ENCODE measurements at places on chromosomes 5 and 9.

- DNase-seq: no peak
These were observed 123.7 kb downstream of the NTRK2 start for GRCh38 chr9:84793251-84793650.

DNA sequence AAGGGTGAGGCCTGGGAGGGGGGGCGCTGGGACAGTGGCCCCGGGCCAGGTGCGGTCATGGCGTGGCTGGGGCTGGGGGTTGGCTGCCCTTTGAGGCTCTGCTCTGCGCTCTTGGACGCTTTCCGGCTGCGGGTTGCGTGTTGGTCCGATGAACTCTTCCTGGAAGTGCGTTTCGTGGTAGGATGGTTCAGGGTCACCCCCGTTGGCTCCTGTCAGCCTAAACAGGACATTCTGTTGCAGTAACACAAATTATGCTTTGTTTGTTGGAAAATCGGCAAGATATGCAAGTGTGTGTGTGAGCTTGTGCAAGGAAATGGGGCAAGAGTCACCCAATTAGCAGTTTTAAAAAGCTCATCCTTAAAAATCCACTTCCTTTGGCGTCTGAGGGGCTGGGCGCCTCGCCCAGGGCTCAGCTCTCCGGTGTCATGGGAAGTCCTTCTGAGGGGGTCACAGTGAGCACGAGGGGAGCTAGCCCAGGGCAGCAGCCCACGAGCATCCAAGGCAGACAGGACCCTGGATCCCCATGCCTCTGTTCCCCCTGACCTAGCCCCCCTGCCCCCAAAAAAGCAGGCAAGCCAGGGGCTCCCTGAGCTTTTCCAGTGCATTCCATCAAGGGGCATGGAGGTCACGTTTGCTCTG lies 22.2 kb upstream of the RNU6ATAC start:
- DNase-seq: no peak

- DNase-seq: peak; percentile 66
These were observed 31.6 kb downstream of the TNFSF8 start for GRCh38 chr9:114898741-114899140.

GRCh38 chr5:139861021-139861888 lies 65.6 kb downstream of the PSD2 start:
- DNase-seq: no peak

DNA sequence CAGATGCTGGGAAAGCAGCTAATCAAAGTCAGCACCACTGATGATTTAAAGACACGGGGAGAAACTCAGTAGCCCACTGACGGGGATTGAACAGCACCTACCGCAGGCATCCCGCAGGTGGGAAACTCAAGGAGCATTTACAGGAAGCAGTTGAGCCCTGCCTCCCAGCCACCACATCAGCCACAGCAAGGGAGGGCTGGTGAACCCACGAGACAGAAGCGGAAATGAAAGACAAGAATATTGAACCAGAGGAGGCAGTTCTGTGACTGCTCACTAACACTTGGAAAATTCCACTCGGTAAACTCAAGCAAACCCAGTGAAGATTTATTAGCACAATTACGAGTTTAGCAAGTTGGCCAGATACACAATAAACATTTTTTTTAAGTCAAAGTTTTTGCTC lies 10.6 kb upstream of the FAM163B start:
- peak; percentile 40 for DNase-seq

DNA sequence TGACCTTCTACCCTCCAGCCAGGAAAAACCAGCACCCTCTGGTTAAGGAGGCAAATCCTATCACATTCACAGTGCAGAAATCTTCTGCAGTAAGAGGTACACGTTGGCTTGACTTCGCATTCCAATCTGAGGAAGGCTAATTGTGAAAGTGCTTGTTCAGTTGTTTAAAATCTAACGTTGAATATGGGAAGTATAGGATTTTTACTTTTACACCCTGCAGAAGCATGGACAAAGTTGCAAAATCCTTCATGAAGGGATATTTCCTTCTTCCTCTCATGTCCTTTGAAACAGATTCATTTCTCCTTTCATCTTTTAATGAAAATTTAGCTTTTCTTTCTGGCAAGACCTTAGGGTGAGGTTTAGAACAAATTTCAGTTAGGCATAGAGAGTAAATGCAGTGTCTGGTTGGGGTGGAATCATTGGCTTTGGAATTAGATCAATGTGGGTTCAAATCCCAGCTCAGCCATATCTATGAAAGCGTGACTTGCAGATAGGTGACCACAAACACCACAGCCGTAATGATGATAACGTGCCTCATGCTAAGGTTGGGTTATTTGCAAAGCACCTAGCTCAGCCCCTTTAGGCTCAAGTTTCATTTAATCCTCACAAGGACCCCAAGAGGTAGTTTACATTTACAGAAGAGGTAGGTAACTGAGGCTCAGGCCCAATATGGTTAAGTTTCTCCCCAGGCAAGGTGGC lies 42.2 kb upstream of the C5orf58 start:
- DNase-seq: no peak

GRCh38 chr9:36101916-36102741 lies 34.4 kb upstream of the GLIPR2 start:
- no peak for DNase-seq

GRCh38 chr5:14777187-14777586 lies 94.4 kb downstream of the ANKH start:
- DNase-seq: no peak

DNA sequence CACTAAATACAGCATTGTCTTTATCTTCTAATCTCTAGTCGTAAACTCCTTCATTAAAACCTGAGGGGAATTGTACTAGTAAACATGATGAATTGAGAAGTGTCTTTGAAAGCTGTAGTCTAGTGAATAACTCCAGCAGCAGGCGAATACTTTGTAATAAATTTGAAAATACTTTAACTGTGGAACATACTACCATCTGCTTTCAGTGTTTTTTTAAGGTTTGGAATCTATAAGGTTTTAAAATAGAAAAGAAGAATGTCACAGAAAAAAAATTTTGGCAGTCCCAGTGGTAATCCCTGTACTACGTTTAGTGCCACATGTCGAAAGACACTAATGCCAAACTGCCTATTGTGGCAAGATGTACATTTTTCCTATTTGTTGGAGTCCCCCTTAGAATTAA lies 379.0 kb upstream of the NUDT12 start:
- DNase-seq: no peak

- peak; percentile 24 for DNase-seq
These were observed at the start of gene STC2 for GRCh38 chr5:173327948-173328843. Gene STC2 (minus strand): TSS chr5:173328414. CDS start chr5:173328193, 221 bp downstream.

GRCh38 chr9:131853434-131853833 lies 113.6 kb upstream of the RAPGEF1 start:
- no peak for DNase-seq

- no peak for DNase-seq
These were observed at the start of gene PTGR1 for GRCh38 chr9:111599092-111599954. Gene PTGR1 (minus strand): TSS chr9:111599647. CDS start chr9:111597422, 2,225 bp downstream.

DNA sequence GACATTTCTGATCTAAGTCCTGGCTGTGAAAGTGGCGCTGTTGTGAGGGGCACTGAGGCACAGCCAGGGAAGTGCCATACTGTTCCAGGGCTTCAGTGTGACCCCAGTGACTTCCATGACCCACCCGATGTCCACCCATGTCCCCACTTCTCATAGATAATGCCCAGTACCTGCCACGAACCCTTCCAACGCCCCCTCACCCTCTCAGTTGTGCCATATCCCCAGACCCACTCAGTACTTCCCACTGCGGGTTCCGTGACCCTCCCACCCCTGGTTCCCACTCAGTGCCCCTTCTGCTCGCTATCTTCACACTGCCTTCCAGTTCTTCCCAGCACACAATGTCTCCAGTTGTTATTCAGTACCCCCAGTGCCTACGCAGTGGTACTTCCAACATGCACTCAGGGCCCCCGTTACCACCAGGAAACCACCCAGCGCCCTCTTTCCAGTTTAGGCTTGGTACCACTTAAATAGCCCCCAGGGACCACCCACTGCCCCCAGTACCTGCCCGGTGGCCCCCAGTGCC lies 30.7 kb upstream of the PSD2 start:
- no peak for DNase-seq

DNA sequence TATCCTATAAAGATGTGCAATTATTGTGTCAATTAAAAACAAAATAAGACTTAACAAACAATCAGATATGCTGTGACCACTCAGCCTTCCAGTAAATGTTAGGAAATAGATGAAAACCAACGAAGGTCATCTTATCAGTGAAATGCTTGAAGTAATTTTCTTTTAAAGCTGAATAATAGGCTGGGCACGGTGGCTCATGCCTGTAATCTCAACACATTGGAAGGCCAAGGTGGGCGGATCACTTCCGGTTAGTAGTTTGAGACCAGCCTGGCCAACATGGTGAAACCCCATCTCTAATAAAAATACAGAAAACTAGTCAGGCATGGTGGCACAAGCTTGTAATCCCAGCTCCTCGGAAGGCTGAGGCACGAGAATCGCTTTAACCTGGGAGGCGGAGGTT lies 31.2 kb downstream of the NLN start:
- no peak for DNase-seq

DNA sequence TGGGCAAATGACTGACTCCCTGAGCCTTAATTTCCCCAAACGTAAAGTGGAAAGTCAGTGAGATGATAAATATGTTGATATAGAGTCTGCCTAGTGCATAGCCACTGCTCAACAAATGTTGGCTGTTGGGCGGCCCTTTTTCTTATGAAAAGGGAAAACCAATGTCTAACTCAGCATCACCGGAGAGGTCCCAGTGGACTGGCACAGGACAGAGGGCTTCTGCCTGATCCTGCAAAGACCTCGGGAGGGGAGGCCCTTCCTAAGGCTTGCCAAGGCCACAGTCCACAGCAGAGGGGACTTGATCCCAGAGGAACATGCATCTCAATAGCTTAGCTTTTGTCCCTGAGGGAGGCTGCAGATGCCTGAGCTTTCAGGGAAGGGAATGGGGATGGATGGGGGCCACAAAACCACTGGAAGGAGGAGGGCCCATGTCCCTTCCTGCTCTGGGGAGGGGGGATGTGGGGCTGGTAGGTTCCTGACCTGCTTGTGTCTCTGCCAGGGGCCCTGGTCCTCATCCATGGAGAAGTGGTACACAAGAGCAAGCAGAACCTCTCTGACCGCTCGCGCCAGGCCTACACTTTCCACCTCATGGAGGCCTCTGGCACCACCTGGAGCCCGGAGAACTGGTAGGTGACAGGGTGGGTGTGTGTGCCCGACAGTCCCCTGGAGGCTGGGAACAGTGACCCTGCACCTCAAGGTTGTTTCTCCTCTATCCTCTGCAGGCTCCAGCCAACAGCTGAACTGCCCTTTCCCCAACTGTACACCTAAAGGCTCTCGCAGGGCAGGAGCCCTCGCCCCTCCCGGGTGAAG lies 6.3 kb downstream of the DOLK start:
- no peak for DNase-seq

DNA sequence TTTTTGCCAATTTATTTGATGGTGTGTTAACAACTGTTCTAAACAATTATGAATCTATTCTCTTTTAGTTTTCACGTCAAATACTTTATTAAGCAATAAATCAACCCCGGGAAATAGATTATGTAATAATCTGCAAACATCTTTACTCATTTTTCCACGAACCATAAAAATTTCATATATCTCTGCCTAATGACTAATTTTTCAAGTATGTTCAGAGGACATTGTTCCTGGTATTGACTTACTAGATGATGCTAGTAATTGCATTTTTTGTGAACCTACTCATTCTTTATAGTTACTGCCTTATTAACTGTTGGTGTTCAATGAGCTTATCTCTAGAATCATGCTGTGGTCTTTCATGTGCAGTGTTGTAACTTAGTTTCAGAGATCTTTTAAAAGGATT lies 41.0 kb upstream of the FBN2 start:
- no peak for DNase-seq

- DNase-seq: no peak
These were observed 263.6 kb upstream of the RASA1 start for GRCh38 chr5:87004101-87004500.

DNA sequence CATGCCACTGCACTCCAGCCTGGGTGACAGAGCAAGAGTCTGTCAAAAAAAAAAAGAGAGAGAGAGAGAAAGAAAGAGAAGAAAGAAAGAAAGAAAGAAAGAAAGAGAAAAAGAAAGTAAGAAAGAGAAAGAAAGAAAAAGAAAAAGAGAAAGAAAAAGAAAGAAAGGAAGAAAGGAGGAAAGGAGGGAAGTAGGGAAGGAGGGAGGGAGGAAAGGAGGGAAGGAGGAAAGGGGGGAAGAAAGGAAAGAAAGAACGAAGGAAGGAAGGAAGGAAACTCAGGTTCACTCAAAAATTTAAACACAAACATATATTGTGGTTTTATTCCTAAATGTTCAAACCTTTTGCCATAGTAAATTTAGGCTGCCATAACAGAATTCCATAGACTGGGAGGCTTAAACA lies 453.0 kb downstream of the SLCO4C1 start:
- no peak for DNase-seq

DNA sequence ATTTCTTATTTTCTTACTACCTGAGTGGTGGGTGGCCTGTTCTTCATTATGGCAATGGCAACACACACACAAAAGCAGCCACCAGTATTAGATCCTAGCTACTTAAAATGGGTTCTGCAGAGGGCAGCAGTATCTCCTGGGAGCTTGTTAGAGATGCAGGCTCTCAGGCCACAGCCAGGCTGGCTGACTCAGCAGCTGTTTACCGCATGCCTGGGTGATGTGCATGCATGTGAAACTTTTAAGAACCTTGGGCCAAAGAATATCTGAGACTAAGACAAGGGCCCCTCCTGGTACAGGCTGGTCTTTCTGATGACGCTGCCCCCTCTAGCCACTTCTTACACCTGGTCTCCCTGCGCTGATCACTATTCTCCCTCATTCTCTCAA lies 399.0 kb downstream of the MED10 start:
- no peak for DNase-seq

- no peak for DNase-seq
These were observed 545.9 kb upstream of the PTPRD start for GRCh38 chr9:11158676-11159075.

DNA sequence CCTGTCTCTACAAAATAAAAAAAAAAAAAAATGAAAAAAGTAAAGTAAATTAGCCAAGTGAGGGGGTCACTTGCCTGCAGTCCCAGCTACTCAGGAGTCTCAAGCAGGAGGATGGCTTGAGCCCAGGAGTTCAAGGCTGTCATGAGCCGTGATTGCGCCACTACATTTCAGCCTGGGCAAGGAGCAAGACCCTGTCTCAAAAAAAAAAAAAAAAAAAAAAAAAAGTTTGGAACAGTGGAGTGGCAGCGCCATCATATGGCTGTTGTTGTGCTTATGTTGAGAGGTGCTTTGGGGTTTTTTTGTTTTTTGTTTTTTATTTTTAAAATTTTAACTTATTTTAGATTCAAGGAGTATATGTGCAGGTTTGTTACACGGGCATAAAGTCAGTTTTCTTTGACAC lies 3.6 kb downstream of the BRIX1 start:
- no peak for DNase-seq

GRCh38 chr5:159913048-159913447 lies 3.2 kb upstream of the ADRA1B start:
- no peak for DNase-seq

DNA sequence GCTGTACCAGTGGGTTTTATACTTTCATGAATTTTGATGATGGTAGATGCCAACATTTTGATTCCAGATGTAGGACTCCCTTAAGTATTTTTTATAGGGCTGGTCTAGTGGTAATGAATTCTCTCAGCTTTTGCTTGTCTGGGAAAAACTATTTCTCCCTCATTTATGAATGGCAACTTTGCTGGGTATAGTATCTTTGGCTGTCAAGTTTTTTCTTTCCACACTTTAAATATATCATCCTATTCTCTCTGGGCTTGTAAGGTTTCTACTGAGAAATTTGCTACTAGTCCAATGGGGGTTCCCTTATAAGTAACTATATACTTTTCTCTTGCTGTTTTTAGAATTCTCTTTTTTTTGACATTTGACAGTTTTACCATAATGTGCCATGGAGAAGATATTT lies 629.3 kb downstream of the NR2F1-AS1 start:
- DNase-seq: no peak

All from stimulated activated CD4-positive, alpha-beta T cell treated with anti-CD3 and anti-CD28 coated beads, TNF-alpha, amount 100 ng/mL, for 4 hours (primary cell).